ENCODE measurements at places on chromosomes 13 and 19.

GRCh38 chr19:10305139-10305806 lies 4.3 kb downstream of the ZGLP1 start:
- DNase-seq = peak; percentile 53

- DNase-seq = no peak
Measured at GRCh38 chr13:96617528-96617927, 376.7 kb downstream of the OXGR1 start.

- no peak for DNase-seq
Measured at GRCh38 chr13:37091835-37092234, 13.6 kb downstream of the CSNK1A1L start.

- DNase-seq = no peak
Measured at GRCh38 chr13:31015199-31015598, 82.7 kb downstream of the TEX26 start.

- DNase-seq = peak; percentile 100
Measured at GRCh38 chr19:49746206-49746958, 16.7 kb downstream of the TSKS start.

DNA sequence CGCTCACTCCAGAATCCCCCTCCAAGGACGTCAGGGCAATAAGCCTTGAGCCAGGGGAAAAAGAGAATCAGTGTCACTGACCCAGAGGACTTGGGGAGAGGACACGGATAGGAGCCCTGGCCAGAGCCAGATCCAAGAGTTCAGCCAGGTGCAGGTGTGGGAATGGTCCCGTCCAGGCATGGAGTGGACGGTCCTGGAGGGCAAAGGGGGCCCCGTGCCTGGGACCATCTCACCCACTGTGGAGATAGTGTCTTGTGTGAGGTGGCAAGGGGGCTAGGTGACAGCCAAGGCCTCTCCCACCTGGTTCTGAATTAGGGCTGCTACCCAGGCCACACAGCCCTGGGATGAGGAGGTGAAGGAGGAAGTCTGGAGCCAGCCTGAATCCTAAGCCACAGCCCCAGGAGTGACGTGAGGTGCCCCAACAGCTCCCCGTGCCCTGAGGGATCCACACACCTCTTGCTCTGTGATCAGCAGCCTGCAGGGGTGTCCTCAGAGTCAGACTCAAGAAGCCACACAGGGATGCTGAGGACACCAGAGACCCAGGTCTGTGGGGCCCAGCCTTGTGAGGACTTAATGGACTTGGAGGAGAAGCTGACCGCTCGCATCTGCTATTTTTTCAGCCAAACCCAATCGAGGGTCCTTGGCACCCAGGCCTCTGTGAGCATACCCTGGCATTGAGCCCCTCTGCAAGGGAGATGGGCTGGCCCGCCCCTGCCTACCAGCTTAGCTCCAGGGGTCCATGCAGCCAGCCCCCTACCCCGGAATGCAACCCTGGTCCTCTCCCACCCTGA lies 16.4 kb upstream of the ZNF14 start:
- no peak for DNase-seq

GRCh38 chr13:24233351-24233901 lies 72.9 kb downstream of the SPATA13 start:
- DNase-seq = no peak

DNA sequence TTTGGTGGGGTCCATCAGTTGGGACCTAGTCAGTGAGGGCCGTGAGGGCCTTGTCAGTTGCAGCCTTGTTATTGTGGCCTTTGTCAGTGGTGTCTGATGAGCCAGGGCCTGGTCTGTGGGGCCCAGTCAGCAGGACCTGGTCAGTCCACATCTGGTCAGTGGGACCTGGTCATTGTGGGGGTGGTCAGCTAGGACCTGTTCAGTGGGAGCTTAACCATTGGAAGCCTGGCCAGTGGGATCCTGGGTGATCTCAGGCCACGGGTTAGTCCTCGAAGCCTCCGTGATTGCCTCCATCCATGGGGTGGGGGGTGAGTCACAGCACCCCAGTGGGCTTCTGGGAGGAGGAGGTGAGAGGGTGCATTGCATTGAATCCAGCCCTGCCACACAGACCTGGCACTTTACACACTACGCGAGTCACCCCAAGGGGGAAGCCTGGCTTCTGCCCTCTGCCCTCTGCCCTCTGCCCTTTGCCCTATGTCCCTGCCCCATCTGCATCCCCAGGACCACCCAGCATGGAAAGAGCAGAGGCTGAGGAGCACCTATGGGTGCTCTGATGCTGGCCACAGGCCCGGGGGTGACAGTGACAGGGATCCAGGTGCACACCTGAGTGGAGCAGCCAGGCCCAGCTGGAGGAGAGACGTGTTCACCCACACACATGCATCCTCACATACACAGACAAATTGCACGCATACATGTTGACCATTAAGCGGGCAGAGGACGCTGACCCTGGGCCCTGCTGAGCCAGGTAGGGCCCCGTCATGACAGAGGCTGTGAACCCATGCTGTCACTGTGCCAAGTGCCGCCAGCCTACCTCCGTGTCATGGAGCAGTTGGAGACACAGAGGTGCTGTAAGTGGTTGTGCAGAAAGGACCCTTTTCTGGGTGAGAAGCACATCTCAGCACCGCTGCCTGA lies 59.8 kb upstream of the TPM4 start:
- DNase-seq = no peak

- DNase-seq = peak; percentile 50
Measured at GRCh38 chr19:32599736-32600157, 18.8 kb downstream of the PDCD5 start.

- peak; percentile 6 for DNase-seq
Measured at GRCh38 chr13:52850396-52851136, 2.1 kb upstream of the PCDH8 start.

- peak; percentile 59 for DNase-seq
Measured at GRCh38 chr19:39196860-39197562, at the start of gene NCCRP1. TSS of gene NCCRP1 (plus strand) at chr19:39196964. CDS start at chr19:39196983, 19 bp downstream.

GRCh38 chr19:1428738-1429391 lies 9.3 kb upstream of the RPS15 start:
- no peak for DNase-seq

- DNase-seq = no peak
Measured at GRCh38 chr13:40213779-40214178, 452.7 kb downstream of the FOXO1 start.

- DNase-seq = peak; percentile 93
Measured at GRCh38 chr13:110869805-110870706, 44.8 kb downstream of the ANKRD10 start.

DNA sequence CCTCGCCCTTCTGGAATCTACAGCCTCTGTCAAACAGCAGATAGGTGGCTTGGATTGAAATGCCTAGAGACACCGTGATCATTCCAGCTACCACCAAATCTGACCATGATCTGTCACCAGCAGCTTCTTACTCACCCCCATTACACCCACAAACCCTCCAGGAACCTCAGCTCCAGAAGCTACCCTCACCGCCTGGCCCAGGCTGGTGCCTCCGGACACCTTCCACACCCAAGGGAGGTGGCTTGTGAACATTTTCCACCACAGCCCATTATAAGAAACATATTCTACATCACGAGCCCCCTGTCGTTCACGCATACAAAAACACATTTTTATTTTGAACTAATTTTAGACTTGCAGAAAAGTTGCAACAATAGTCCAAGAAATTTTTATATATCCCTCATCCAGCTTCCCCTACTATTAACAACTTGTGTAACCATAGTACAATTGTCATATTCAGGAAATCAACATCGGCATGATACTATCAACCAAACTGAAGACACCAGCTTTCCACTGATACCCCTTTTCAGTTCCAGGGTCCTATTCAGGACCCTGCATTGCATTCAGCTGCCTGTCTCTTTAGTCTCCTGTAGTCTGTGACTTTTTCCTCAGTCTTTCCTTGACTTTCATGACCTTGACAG lies 15.4 kb upstream of the UBE2L5 start:
- DNase-seq = no peak

DNA sequence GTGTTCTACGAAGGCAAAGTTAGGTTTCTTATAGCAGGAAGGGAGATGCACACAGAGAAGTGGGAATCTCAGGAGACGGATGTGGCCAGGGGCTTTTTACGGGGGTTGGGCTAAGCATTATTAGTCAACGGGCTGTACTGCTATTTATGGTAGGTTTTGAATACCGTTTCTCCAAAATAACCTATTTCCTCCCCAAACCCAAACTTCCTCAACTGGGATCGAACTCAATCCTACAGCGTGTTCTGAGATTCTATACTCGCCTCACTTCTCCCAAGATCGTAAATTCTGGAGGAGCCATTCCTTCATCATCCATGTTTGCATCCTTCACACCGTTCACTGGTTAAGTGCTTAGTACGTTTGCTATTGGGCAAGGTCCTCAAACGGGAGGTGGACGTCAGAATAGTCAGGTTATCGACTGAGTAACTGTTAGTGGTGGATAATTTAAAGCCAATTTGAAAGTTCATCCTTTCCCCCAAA lies 1.2 kb upstream of the TRIM13 start:
- no peak for DNase-seq

DNA sequence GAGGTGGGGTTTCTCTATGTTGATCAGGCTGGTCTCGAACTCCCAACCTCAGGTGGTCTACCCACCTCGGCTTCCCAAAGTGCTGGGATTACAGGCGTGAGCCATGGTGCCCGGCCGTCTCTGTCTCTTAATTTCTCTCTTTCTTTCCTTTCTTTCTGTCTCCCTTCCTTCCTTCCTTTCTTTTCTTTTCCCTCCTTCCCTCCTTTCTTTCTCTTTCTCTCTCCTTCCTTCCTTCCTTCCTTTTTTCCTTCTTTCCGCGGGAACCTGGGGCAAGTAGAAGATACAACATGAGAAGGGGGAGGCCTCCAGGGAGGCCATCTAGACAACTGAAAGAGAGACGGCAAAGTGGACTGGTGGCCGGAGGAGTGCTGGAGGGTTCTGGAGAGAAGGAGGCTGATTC lies 15.2 kb upstream of the ELAVL1 start:
- DNase-seq = no peak

- no peak for DNase-seq
Measured at GRCh38 chr13:38685974-38686576, 802 bp upstream of the FREM2 start.

- no peak for DNase-seq
Measured at GRCh38 chr13:36000028-36000427, 131.2 kb downstream of the DCLK1 start.

- no peak for DNase-seq
Measured at GRCh38 chr19:18848878-18849661, 17.3 kb downstream of the UPF1 start.

DNA sequence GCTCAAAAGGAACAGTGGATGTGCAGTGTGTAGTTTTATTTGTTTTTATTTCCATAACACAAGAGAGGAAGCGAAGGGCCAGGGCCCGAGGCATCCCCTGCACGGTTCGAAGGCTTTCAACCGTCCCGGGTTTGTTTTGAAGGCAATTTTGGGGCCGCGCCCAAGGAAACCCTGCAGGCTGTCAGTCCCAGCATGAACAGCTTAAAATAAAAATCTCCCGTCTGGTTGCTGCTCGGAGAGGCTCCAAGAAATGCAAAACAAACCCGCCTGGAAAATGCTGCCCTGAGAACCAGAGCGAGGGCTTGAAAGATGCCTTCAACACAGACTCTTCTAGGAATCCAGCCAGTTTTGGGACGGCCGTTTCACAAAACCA lies 16.0 kb downstream of the LSM4 start:
- no peak for DNase-seq

DNA sequence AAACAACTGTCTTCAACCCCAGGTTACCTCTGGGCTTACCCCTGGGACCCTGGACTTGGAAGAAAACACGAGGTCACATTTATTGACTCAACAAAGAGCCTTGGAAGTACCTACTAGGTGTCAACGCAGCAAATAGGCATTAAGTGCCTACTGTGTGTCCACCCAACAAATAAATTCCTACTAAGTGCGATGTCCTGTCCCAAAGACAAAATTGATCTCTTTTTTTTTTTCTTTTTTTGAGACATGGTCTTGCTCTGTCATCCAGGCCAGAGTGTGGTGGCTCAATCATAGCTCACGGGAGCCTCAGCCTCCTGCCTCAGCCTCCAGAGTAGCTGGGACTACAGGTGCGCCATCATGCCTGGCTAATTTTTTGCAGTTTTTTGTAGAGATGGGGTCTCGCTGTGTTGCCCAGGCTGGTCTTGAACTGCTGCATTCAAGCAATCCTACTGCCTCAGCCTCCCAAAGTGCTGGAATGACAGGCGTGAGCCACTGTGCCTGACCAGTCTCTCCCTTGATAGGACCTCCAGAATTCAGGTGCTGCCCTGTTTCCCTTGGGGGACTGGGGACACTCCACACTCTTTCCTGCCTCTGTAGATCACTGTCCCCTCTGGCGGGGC lies 589 bp upstream of the S1PR2 start:
- no peak for DNase-seq

GRCh38 chr13:67100730-67101129 lies 129.4 kb downstream of the PCDH9 start:
- DNase-seq = no peak

DNA sequence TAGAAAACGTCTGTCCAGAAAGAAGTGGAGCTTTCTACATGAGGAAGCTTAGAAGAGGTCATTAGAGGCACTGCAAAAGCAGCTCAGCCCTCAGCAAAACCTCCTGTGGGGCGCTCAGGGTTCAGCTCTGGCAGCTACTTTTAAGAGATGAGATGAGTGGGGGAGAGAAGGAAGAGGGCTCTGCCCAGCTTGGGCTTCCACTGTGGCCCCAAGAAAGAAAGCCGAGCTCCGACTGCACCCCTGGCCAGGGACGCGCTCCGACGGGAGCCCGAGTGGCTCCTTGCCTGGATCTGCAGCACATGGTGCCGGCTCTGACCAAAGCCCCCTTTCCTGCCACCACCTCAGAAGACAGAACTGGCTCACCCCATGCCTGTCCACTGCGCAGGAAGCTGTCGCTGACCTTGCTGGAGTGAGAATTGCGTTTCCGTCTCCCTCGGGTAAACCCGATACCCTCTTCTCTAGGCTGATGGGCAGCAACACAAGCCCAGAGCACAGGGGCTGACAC lies 36.4 kb downstream of the NAXD start:
- no peak for DNase-seq

GRCh38 chr13:26460648-26461047 lies 96.8 kb upstream of the WASF3 start:
- no peak for DNase-seq

DNA sequence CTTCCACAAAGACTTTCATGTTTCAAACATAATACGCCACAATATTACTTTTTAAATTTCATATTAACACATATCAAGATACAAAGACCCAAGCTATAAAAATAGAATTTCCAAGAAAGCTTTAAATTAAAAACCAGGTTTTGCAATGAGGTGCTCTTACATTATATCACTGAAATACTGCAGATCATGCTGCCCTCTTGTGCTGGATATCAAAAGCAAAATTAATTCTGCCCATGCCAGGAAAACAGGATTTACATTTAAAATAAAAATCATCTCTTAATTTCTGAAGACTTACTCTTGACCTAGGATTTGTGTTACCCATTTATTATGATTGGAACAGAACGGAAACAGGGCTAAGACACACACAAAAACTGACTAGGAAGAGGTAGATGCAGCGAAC lies 145.0 kb downstream of the ABCC4 start:
- DNase-seq = no peak

DNA sequence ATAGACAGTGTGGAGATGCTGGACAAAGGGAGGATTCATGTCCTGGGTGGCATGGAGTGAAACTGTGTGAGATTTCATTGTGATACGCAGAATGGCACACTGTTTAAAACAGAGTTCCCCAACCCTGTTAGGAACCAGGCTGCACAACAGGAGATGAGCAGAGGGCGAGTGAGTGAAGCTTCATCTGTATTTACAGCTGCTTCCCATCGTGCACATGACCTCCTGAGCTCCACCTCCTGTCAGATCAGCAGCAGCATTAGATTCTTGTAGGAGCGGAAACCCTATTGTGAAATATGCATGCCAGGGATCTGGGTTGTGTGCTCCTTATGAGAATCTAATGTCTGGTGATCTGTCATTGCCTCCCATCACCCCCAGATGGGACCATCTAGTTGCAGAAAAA lies 72.5 kb downstream of the RAP2A start:
- DNase-seq = no peak

GRCh38 chr19:10538204-10538983 lies 5.3 kb upstream of the ATG4D start:
- DNase-seq = no peak
